ENCODE measurements at places on chromosomes 12 and 14.

- peak; percentile 54 for DNase-seq
These were observed 72.4 kb downstream of the TTC9 start for GRCh38 chr14:70714055-70714550.

- no peak for DNase-seq
These were observed 148.7 kb downstream of the SLC16A7 start for GRCh38 chr12:59744564-59744963.

DNA sequence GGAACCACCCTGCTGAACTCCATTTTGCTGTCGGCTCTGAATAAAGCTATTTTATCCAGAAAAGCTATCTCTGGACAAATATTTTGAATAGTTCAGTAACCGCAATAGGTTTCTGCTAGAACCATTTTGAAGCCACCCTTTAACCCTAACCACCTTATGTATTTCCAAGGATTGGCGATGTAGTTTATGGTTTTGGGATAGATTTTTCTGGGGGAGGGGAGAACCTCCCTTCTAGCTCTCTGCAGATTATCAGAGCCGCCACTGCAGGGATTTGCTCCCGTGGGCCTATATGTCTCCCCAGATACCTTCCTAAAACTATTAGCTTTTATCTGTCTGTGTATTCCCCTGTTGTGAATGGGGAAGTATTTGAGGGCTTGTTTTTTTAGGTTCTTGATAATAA lies 1.8 kb upstream of the TUBA1B start:
- no peak for DNase-seq

DNA sequence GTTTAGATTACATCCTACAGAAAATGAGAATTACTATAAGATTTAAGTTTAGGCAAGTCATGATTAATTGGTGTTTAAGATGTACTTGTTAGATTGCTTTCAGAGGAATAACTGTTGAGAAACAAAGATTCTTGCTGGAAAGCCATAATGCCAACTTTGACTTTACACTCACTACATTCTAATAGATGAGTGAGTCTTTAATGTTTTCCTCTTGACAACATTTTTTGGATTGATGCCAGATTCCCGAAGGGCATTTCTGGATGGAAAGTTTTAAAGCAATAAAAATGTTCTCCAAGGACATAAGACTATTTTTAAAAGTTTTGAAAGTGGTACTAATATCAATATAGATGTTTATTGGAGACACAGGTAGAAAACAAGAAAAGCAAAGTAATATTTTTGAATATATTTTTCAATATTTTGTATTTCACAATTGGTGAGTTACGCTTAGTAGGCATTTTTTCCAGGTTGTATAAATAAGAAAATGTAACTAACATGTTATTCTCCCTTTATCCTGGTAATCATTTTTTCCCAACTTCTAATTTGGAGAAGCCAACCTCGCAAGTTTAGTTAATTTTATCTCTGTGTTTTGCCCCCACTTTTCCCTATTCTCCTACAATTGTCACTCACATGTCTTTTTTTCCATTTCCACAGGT lies 307.3 kb downstream of the CEP128 start:
- no peak for DNase-seq

DNA sequence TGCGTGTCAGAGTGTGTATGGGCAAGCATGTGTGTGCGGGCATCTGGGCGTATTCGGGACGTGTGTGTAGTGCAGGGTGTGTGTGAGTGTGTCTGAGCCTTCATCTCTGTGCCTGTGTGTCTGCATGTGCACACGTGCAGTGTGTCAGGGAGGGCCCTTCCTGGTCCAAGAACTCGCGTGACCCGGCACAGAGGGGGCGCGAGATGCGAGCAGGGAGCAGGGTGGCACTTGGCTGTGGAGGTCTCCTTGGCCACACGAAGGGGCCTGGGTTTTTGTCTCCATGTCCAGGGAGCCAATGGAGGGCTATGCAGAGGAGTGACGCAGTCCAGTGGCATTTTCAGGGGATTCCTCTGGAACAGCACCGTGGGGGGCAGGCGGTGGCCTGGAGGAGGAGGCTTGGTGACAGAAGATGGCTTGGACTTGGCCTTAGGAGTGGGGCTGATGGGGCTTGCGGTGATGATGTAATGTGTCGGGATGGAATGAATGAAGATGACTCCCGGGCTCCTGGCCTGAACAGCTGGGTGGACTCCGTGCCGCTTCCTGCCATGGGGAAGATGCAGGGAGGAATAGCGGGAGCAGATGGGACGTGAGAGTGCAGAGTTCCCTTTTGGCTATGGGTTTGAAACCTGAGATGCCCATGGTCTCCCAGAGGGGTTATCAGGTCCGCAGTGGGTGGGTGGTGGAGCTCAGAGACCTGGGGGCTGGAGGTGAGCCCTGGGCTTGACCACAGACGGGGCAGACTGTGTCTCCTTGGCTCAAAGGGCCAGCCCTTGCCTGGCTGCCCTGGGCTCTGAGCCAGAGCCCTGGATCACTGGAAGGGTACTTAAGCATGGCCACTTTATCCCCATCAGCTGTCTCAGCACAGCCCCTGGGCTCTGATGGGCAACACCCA lies 208.3 kb downstream of the PHETA1 start:
- no peak for DNase-seq

- DNase-seq: no peak
These were observed 98.0 kb downstream of the BBS10 start for GRCh38 chr12:76250256-76250655.

- DNase-seq: no peak
These were observed 13.3 kb downstream of the IL22 start for GRCh38 chr12:68240079-68240478.

GRCh38 chr14:77338302-77338701 lies 17.5 kb downstream of the GSTZ1 start:
- DNase-seq: no peak

DNA sequence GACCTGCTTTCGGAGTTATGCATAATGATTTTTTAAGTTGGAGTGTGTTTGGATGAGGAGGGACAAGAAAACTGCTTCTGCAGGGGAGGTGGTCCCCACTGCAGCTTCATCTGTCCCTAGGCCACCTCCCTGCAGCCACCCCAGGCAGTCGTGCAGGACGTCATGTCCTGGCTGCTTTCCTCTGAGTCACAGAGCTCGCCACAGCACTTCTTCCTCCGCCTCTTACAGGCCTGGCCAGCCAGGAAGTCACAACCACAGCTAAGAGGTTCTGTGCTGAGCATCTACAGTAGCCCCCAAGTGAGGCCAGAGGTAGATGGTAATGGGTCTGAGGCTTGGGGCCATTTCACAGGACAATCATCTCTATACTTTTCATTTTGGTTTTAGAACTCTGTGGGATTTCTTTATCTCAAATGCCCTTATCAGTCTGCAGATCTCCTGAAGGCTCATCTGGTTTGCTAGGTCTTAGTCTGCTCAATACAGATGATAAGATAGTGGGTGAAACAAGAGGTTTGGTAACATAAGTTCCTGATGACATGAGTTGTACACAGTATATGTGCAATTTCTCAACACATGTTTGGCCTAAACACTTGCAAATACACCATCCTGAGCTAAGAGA lies 106.4 kb downstream of the ARF6 start:
- peak; percentile 25 for DNase-seq

- no peak for DNase-seq
These were observed 134.2 kb downstream of the HMGA2 start for GRCh38 chr12:65958456-65958855.

GRCh38 chr14:26846388-26846787 lies 248.6 kb upstream of the NOVA1 start:
- no peak for DNase-seq

- no peak for DNase-seq
These were observed 74.4 kb downstream of the CEP128 start for GRCh38 chr14:80867091-80867490.

GRCh38 chr12:104468371-104468770 lies 11.6 kb downstream of the CHST11 start:
- DNase-seq: no peak

- DNase-seq: no peak
These were observed 212.6 kb downstream of the RAD51B start for GRCh38 chr14:68032154-68032553.

- DNase-seq: no peak
These were observed 23.2 kb downstream of the TTC9 start for GRCh38 chr14:70664698-70665447.

- DNase-seq: no peak
These were observed 437.9 kb downstream of the AACS start for GRCh38 chr12:125503128-125503527.

GRCh38 chr12:101671157-101671791 lies 26.2 kb upstream of the CHPT1 start:
- DNase-seq: no peak

GRCh38 chr12:88960213-88960878 lies 380.1 kb upstream of the KITLG start:
- no peak for DNase-seq

GRCh38 chr14:96804895-96805294 lies 7.7 kb downstream of the VRK1 start:
- no peak for DNase-seq

DNA sequence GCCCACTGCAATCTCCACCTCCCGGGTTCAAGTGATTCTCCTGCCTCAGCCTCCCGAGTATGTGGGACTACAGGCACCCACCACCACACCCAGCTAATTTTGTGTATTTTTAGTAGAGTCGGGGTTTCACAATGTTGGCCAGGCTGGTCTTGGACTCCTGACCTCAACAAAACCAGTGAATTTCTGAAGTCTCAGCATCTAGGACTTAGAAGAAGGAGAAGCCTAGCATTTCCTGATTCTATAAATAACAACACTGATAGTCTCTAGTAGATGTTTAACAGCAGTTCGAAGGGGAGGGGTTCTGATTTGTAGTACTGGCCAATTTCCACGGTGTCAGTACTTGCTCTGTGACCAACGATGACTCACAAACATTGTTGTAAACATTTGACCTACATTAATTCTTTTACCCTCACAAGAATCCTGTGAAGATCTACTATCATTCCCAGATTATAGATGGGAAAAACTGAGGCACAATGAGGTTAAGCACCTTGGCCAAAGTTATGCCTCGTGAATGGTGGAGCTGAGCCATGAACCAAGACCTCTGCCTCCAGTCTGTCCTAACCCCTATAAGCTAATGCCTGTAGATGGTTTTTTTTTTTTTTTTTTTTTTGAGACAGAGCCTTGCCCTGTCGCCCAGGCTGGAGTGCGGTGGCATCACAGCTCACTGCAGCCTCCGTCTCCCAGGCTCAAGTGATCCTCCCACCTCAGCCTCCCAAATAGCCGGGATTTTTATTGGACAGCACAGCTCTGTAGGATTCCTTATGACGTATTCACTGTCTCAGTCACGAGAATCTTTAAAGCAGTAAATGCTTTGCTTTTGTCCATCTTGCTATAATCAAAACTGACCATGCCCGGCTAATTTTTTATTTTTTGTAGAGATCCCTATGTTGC lies 5.2 kb downstream of the P2RX4 start:
- DNase-seq: no peak

- no peak for DNase-seq
These were observed 16.1 kb upstream of the KRT8 start for GRCh38 chr12:52920937-52921336.

DNA sequence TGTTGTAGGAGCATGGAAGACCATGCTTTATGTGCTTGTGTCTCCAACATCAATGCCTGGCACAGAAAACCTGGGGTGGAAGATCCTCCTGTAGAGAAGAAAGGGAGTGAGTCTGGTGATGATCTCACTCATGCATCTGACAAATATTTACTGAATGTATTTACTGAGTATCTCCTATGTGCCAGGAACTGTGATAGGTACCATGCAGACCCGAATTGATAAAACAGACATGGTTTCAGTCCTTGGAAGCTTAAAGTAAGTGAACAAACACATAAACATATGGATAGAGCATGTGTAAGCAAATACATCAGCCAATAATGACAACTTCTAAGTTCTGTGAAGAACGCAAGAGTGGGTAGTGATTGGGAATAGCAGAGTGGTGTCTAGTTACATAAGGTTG lies 117.0 kb upstream of the CCDC198 start:
- DNase-seq: no peak

DNA sequence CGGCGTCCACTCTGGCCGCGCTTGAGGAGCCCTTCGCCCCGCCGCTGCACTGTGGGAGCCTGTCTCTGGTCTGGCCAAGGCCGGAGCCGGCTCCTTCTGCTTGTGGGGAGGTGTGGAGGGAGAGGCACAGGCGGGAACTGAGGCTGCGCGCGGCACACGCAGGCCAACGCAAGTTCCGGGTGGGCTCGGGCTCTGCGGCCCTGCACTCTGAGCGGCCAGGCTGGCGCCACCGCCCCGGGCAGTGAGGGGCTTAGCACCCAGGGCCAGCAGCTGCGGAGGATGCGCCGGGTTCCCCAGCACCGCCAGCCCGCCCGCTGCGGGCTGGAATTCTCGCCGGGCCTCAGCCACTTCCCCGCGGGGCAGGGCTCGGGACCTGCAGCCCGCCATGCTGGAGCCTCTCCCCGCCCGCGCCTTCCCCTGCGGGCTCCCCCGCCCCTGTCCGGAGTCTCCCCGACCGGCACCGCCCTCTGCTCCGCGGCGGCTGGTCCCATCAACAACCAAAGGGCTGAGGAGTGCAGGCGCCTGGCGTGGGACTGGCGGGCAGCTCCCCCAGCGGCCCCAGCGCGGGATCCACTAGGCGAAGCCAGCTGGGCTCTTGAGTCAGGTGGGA lies 921.2 kb upstream of the FOXG1 start:
- DNase-seq: no peak

GRCh38 chr14:89531661-89532335 lies 114.8 kb upstream of the FOXN3 start:
- DNase-seq: no peak

GRCh38 chr12:63397807-63398206 lies 246.8 kb upstream of the AVPR1A start:
- DNase-seq: no peak

GRCh38 chr14:53744857-53745256 lies 211.8 kb downstream of the BMP4 start:
- DNase-seq: no peak

- DNase-seq: peak; percentile 39
These were observed 5.9 kb upstream of the RERG start for GRCh38 chr12:15227004-15227679.

DNA sequence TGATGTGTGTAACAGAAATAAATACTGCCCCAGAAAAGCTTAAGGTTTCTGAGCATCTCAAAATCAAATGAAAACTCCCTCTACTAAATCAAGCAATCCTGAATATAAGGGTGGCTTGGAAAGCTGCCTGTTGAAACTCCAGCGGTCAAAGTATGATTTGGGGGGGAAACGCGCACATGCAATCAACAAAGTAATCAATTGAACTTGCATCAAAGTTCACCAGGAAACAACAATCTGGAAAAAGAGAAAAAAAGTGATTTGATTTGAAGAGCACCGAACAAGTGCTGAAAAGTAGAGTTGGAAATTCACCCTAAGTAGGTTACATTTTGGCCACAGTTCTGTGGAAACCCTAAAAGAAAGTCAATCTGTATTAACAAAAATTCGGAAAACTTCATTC lies 700 bp downstream of the CNIH1 start:
- DNase-seq: no peak

GRCh38 chr12:50734409-50735263 lies 29.3 kb upstream of the ATF1 start:
- peak; percentile 58 for DNase-seq

GRCh38 chr12:121182222-121182893 lies 27.6 kb upstream of the P2RX4 start:
- no peak for DNase-seq

- no peak for DNase-seq
These were observed 193.1 kb downstream of the SOX5 start for GRCh38 chr12:23756416-23756815.

- DNase-seq: no peak
These were observed 93.9 kb downstream of the DACT1 start for GRCh38 chr14:58731465-58732293.

All from HEK293T (cell line).